ENCODE measurements at places on chromosomes 12 and 14. TPM values are rescaled to one million over a fixed set of nuclear protein-coding genes. Genes with fewer than 3 reads are reported as not detected.
A peak's percentile ranks its signal among the peaks of the same experiment; 100 is the strongest.

GRCh38 chr14:53638966-53639365 is 317.7 kb downstream of the BMP4 start:
- no peaks in the 10 kb centered on the region for H3K4me1 ChIP-seq
- no peaks in the 10 kb centered on the region for H3K36me3 ChIP-seq
- H3K4me3 ChIP-seq: no peak overlapping the region
- no peaks in the 10 kb centered on the region for H3K27me3 ChIP-seq

- no peaks in the 10 kb centered on the region for H3K36me3 ChIP-seq
- H3K4me1 ChIP-seq: no peaks in the 10 kb centered on the region
- DNase-seq: no peak
- no peaks in the 10 kb centered on the region for H3K27me3 ChIP-seq
Observed at GRCh38 chr12:90045559-90045958, 336.9 kb upstream of the ATP2B1 start.

GRCh38 chr14:73752297-73752992 is 38.3 kb upstream of the PNMA1 start:
- H3K4me1 ChIP-seq: peaks cover 96% of the 10 kb centered on the region
- no peaks in the 10 kb centered on the region for H3K36me3 ChIP-seq
- DNase-seq: peak; percentile 79
- no peak overlapping the region for H3K4me3 ChIP-seq

GRCh38 chr12:2163177-2163941 is 110.6 kb downstream of the CACNA1C start:
- no peaks in the 10 kb centered on the region for H3K27me3 ChIP-seq
- no peaks in the 10 kb centered on the region for H3K4me1 ChIP-seq
- no peak overlapping the region for H3K4me3 ChIP-seq
- no peak overlapping the region for H3K27ac ChIP-seq
- H3K36me3 ChIP-seq: no peaks in the 10 kb centered on the region

- no peaks in the 10 kb centered on the region for H3K36me3 ChIP-seq
- no peak overlapping the region for H3K4me3 ChIP-seq
- H3K27ac ChIP-seq: no peak overlapping the region
Observed at GRCh38 chr14:36383767-36384431, 63.5 kb upstream of the MBIP start.

GRCh38 chr14:44420226-44420625 is 86.9 kb downstream of the FSCB start:
- H3K27ac ChIP-seq: no peak overlapping the region
- H3K4me1 ChIP-seq: no peaks in the 10 kb centered on the region
- no peaks in the 10 kb centered on the region for H3K27me3 ChIP-seq

DNA sequence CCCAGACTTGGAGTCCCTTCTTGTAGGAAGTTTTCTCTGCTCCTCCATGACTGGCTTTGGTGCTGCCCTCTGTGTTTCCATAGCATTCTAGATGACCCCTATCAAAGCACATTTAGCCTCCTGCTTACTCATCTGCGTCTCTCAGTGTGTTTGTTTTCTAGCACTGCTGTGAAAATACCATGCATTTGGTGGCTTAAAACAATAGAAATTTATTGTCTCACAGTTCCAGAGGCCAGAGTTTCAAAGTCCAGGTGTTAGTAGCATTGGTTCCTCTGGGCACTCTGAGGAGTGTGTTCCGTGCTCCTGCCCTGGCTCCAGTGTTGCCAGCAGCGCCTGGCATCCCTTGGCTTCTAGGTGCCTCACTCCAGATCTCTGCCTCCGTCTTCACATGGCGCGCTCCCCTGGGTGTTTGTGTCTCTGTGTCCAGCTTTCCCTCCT is 86.1 kb downstream of the CACNA1C start:
- no peaks in the 10 kb centered on the region for H3K4me1 ChIP-seq
- no peaks in the 10 kb centered on the region for H3K27me3 ChIP-seq
- no peaks in the 10 kb centered on the region for H3K36me3 ChIP-seq
- H3K4me3 ChIP-seq: no peak overlapping the region
- DNase-seq: no peak

DNA sequence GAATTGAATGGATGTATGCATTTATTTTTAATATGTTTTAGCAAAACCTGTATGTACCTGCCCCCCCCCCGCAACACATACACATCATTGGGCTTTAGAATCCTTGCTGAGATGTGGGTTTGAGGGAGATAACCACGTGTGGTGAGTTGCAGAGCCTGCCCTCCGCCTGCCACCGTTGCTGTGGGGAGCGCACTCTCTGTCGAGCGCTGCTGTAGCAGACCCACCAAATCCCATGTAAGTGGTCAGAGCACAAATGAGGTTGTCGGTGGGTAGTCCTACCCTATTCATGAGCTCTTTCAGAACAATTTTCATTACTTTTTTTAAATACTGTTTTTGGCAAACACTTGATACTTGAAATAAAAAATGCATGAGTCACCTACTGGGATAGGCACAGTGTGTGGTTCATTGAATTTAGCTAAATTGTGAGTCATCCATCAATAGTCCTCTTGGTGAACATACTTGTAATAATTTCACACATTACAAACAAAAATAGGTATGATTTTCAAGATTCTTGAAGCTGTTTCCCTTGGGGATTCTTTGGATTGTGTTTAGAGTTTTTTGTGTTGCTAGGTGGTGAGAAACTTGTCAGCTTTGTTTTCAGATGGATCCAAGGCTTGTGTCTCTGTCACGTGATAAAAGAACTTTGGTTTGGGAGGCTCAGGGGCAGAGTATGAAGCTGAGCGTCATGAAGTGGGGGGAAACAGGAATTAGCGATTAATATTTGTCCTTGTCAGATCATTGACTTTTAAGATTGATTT is 107.6 kb downstream of the PTCSC3 start:
- no peak overlapping the region for H3K27ac ChIP-seq
- H3K27me3 ChIP-seq: no peaks in the 10 kb centered on the region
- no peaks in the 10 kb centered on the region for H3K4me1 ChIP-seq

DNA sequence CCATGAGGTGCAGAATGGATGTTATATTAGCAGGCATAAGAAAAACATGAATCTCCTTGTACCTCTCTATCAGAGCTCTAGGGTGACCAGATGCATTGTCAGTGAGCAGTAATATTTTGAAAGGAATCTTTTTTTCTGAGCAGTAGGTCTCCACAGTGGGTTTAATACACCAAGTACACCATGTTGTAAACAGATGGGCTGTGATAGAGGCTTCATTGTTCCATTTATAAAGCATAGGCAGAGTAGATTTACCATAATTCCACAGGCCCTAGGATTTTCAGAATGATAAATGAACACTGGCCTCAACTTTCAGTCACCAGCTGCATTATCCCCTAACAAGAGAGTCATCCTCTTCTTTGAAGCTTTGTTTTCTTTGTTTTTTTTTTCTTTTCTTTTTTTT is 185.2 kb downstream of the ERC1 start:
- H3K27ac ChIP-seq: no peak overlapping the region
- H3K36me3 ChIP-seq: no peaks in the 10 kb centered on the region
- H3K4me3 ChIP-seq: no peak overlapping the region

DNA sequence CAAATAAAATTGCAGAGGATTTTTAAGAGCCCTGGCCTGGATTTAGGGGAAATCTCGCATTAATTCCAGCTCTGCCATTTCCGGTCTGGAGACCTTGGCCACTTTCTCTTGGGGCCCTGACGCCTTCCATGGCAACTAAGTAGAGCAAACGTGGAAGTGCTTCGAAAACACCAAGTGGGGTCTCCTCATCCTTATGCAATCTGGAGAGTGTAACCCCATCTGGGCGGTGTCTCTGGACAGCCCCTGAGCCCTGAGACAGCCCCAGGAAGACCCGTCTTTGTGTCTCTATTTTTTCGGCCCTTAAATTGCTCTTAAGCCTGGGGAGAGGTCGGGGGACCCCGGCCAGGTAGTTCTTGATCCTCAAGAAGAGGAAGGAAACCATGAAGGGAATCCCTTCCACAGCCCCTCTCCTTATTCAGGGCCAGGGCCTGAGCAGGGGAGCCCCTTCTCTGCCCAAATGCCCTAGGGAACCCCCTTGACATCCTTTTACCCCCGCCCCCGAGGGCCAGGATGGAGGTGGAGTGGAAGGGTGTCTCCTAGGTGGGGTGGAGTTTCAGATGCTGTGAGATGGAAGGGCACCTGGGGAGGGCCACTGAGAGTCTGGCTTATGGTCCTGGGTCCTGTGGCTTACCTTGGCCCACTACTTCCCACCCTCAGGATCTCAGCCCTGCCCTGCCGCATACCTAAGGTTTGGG is 17.6 kb upstream of the NR4A1 start:
- H3K4me1 ChIP-seq: peaks cover 38% of the 10 kb centered on the region
- H3K27ac ChIP-seq: peak overlapping the region; percentile 72
- no peak for DNase-seq
- peak overlapping the region; percentile 26 for H3K4me3 ChIP-seq
- peaks cover 3% of the 10 kb centered on the region for H3K27me3 ChIP-seq

DNA sequence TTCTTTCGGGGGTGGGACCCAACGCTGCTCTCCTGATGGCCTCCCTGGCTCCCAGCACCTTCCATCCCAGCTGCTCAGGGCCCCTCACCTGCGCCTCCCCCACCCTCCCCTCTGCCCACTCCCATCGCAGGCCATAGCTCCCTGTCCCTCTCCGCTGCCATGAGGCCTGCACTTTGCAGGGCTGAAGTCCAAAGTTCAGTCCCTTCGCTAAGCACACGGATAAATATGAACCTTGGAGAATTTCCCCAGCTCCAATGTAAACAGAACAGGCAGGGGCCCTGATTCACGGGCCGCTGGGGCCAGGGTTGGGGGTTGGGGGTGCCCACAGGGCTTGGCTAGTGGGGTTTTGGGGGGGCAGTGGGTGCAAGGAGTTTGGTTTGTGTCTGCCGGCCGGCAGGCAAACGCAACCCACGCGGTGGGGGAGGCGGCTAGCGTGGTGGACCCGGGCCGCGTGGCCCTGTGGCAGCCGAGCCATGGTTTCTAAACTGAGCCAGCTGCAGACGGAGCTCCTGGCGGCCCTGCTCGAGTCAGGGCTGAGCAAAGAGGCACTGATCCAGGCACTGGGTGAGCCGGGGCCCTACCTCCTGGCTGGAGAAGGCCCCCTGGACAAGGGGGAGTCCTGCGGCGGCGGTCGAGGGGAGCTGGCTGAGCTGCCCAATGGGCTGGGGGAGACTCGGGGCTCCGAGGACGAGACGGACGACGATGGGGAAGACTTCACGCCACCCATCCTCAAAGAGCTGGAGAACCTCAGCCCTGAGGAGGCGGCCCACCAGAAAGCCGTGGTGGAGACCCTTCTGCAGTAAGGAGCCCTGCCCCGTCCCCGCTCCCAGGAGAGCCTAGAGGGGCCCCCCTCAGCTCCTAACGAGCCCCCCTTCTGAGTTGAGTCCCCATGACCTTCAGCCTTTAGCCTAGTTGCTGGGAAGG is at the start of gene HNF1A:
Gene HNF1A, plus strand, starts transcription at position 248 of the 924 bp plus-strand sequence. Its CDS starts 226 bp downstream, at position 474.
- DNase-seq: no peak
- H3K36me3 ChIP-seq: no peaks in the 10 kb centered on the region
- no peaks in the 10 kb centered on the region for H3K4me1 ChIP-seq
- no peak within 1 kb of the TSS for H3K27ac ChIP-seq
- no peaks in the 10 kb centered on the region for H3K27me3 ChIP-seq

DNA sequence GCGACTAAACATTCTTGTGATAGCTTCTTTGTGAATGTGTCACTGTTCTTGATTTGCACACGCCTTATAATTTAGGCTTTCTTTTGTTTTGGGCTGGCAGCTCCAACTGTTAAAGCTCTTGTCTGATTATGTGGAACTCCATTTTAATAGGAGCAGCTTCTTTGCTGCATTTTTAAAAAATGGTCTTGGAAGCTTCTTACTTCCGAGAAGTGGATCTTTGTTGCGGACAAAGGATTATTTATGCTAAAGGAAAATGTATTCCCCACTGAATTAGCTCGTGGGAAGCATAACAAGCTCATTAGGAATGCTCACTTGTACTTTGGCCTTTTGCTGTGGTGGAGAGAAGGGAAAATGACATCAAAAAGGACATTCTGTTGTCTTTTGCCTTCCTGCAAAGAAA is 20.0 kb downstream of the GAS2L3 start:
- no peak for DNase-seq
- no peaks in the 10 kb centered on the region for H3K4me1 ChIP-seq
- H3K27me3 ChIP-seq: no peaks in the 10 kb centered on the region
- no peaks in the 10 kb centered on the region for H3K36me3 ChIP-seq
- no peak overlapping the region for H3K4me3 ChIP-seq

DNA sequence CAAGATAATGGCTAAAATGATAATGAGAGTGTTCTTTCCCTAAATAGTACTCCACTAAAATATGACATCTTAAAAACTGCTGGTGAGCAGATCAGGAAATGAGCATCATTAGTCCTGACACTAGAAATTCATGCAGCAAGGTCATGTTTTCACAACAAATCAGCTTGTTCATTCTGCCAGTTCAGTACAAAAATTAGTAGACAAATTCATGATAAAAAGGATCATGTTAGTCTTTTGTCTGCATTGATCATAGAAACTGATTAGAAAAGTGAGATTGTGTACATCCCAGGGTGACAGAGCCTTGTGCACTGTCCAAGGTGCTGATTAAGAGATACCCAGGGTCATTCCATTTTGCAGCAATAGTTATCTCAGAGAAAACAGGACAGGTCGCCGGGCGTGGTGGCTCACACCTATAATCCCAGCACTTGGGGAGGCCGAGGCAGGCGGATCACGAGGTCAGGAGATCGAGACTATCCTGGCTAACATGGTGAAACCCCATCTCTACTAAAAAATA is 163.6 kb downstream of the RIMBP2 start:
- no peak for DNase-seq
- no peaks in the 10 kb centered on the region for H3K4me1 ChIP-seq
- H3K27me3 ChIP-seq: no peaks in the 10 kb centered on the region

GRCh38 chr14:56004786-56005185 is 113.4 kb upstream of the PELI2 start:
- peaks cover 33% of the 10 kb centered on the region for H3K4me1 ChIP-seq
- H3K4me3 ChIP-seq: no peak overlapping the region
- peaks cover 7% of the 10 kb centered on the region for H3K27me3 ChIP-seq
- H3K27ac ChIP-seq: no peak overlapping the region

- H3K4me1 ChIP-seq: no peaks in the 10 kb centered on the region
- no peaks in the 10 kb centered on the region for H3K36me3 ChIP-seq
- no peak overlapping the region for H3K4me3 ChIP-seq
- peaks cover 20% of the 10 kb centered on the region for H3K27me3 ChIP-seq
- DNase-seq: no peak
Observed at GRCh38 chr12:52231305-52232202, 1.5 kb upstream of the KRT7 start.

The STAT2 gene
- total RNA-seq: 157 TPM

The CEP170B gene
- 0.24 TPM for total RNA-seq

The ITGA7 gene
- total RNA-seq: 4.6 TPM

The SLC10A1 gene
- total RNA-seq: not detected

The CLSTN3 gene
- total RNA-seq: 61.0 TPM

The ADAM20 gene
- total RNA-seq: 0.80 TPM

The TMEM229B gene
- total RNA-seq: 51.3 TPM

Measured in natural killer cell (primary cell).